GM12864 (cell line): ENCODE measurements at places on chromosomes 4 and X.

DNA sequence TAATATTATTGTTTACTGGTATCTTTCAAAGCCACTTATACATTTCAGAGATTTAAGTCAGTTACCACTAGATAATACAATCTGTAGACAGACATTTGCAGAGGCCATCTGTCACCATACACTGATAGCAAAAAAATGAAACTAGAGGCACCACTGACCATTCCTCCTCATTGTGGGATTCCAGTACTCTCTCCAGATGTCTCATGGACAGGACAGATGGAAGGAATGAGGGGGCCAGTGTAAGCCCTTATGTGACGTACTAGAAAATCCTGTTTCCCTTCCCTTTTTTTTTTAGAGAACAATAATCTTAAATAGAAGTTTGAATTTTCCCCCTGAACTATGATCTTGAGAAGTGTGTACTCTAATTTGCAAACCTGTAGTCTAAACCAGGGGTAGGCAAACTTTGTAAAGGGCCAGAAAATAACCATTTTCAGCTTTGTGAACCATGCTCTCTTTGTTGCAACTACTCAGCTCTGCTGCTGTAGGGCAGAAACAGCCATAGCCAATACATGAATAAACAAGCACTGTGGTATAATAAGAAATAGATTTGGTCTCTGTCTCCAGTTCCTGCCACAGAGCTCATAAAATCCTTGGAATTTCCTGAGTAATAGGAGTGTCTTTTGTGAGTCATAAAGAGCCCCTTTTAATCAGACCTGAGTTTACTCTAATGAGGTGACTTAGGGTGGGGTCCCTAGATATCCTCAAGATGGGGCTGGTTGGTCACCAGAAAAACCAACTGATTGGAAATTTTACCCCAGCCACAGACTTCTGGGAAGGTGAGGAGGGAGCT, 90.4 kb downstream of the MOSPD2 start:
- DNase-seq: no peak

DNA sequence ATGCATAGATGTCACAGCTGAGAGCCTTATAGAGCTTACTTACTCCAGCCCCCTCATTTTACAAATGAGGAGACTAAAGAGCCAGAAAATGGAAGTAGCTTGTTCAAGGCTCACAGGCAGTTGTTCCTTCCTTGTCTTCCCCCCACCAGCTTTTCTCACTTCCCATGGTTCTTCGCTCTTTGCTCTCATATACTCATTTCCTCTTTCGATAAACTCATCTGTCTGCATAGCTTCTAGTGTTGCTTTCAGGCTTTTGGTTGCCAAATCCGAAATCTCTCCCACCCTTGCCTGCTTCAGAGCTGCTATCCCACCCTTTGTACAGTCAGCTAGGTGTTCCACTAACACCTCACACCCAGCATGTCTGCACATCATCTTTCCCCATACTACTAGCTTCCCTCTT, 25.0 kb upstream of the GJB1 start:
- DNase-seq: peak; percentile 51

DNA sequence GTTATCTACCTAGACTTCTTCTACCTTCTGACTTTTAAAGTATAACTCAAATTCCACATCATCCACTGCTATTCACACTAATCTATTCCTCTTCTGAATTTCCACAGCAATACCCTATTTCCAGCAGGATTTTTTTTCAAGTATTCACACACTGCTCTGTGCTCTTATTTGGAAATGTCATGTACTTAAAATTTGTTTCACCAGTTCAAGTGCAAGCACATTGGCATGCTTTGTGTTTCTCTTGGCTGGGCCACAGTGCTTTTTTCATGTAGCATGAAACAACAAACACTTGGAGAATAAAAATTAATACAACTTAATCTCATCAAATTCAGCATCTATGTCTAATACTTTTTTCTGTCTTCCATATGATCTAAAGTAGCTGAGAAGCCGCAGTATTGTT, 161.8 kb upstream of the PCDH18 start:
- DNase-seq: no peak

GRCh38 chrX:47384502-47384901, 14.1 kb downstream of the ZNF157 start:
- no peak for DNase-seq

DNA sequence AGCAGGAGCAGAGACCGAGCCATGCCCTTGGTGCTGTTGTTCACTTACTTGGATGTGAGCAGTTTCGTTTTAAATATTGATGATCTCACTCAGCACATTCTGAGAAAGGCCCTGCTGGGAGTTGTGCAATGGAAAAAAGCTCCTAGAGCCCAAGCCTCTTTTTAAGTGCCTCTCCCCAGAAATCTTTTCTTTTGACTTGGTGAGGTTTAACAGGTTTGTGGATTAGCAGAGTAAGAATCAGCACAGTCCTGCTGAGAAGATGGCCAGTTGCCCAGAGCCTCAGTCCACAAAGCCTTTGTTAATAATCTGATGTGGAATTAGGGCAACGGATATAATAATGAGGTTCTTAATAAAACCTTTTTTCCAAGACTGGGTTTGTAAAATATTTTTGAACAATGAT, 157.5 kb upstream of the ATP6AP2 start:
- DNase-seq: no peak
